ENCODE measurements at places on chromosomes 4 and X. TPM values are rescaled to one million over a fixed set of nuclear protein-coding genes. Genes with fewer than 3 reads are reported as not detected.

- H3K27ac ChIP-seq: no peak overlapping the region
- peaks cover 38% of the 10 kb centered on the region for H3K4me1 ChIP-seq
- no peak overlapping the region for H3K4me3 ChIP-seq
- no peaks in the 10 kb centered on the region for H3K27me3 ChIP-seq
Observed at GRCh38 chr4:145930592-145930991, 8.0 kb downstream of the ZNF827 start.

Gene PABPC1L2A
- polyA plus RNA-seq: not detected

Gene YY2
- 1.1 TPM for polyA plus RNA-seq

DNA sequence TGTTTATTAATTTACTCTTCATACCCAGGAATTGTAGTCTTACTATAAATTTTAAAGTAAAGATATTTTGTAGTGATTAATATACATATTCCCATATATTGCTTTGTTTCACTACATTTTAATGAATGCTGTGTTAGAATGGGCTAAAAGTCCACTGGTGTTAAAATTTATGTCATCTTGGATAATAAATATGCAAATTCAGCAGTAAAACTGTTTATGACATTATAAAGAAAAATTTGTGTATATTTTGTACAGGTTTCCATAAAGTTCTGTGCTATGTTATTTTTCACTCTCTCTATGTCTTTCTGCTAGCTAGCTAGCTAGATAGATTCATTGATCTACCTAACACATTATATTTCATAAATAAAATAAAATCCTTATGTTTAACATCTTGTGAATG lies 1071.2 kb downstream of the FAT4 start:
- no peaks in the 10 kb centered on the region for H3K27me3 ChIP-seq
- no peak overlapping the region for H3K27ac ChIP-seq
- DNase-seq: no peak

DNA sequence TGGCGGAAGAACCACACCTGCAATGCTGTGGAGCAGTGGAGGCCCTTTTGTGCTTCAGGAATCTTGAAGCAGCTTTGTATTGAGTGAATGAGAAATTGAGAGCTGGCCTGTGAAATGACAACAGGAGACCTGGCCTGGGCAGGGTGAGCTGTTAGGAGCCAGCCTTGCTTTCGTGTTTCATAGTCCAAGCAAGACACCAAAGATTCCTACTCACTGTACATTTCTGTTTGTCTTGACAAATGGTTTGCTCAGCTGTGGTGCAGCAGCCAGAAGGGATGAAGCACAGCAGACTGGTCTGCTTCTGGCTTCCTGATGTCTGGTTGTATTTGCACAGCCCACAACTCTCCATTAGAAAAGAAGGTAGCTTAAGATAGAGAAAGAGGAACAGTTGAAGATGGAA lies 96.5 kb downstream of the GATB start:
- peaks cover 17% of the 10 kb centered on the region for H3K4me1 ChIP-seq
- no peak overlapping the region for H3K4me3 ChIP-seq
- H3K27me3 ChIP-seq: no peaks in the 10 kb centered on the region
- H3K36me3 ChIP-seq: no peaks in the 10 kb centered on the region

GRCh38 chr4:143026459-143027170 lies 158.1 kb upstream of the USP38 start:
- no peaks in the 10 kb centered on the region for H3K4me1 ChIP-seq
- no peak overlapping the region for H3K4me3 ChIP-seq
- H3K27ac ChIP-seq: no peak overlapping the region
- no peaks in the 10 kb centered on the region for H3K27me3 ChIP-seq
- DNase-seq: no peak

Data from hepatocyte (in vitro differentiated cells).